ENCODE measurements at places on chromosomes 16 and 17. TPM values are rescaled to one million over a fixed set of nuclear protein-coding genes. Genes with fewer than 3 reads are reported as not detected.

Gene SOX8
- total RNA-seq: not detected

Gene KRT15
- 0.15 TPM for total RNA-seq

Gene FA2H
- total RNA-seq: not detected

Gene SP6
- 0.08 TPM for total RNA-seq

Gene FOXJ1
- 0.08 TPM for total RNA-seq

Gene ENKD1
- total RNA-seq: 10.6 TPM

Gene PPM1E
- total RNA-seq: 0.83 TPM

Gene DPEP3
- total RNA-seq: not detected

Gene ANKRD40CL
- not detected for total RNA-seq

DNA sequence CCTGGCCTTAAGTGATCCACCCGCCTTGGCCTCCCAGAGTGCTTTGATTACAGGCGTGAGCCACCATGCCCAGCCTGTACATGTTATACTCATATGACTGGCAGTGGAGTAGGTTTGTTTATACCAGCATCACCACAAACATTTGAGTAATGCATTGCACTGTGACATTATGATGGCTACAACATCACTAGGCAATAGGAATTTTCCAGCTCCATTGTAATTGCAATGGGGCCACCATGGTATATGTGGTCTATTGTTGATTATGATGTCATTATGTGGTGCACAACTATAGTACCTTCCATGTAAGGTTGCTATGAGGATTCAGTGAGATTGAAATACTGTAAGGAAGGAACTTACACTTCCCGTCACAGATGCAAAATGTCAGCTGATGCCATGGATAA is 168.9 kb downstream of the COPRS start:
- peak; percentile 12 for DNase-seq

DNA sequence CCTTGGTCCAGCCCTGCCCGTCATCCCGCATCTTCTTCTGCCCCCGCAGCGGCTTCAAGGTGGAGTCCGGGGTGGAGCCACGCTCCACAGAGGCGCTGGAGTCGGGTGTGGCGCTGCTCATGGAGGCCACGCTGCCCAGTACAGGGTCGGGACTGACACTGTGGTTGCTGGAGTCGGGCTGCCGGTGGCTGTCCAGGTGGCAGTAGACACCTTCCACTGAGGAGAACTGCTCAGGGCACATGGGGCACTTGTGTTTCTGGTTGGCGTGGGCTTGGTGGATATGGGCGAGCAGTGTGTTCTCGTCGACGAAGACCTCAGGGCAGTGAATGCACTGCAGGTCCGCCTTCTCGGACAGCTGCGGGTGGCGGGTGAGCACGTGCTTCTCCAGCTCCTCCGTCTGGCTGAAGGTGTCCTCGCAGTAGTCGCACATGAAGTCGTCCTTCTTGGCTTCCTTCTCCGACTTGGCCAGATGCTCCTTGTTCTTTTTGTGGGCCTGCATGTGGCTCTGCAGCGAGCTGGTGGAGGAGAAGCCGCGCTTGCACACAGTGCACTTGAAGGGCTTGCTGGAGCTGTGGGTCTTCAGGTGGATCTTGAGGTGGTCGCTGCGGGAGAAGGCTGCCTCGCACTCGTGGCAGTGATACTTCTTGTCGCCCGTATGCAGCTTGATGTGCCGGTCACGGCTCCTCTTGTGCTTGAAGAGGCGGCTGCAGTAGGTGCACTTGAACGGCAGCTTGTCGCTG is 217.8 kb downstream of the ZNF423 start:
- DNase-seq: no peak

DNA sequence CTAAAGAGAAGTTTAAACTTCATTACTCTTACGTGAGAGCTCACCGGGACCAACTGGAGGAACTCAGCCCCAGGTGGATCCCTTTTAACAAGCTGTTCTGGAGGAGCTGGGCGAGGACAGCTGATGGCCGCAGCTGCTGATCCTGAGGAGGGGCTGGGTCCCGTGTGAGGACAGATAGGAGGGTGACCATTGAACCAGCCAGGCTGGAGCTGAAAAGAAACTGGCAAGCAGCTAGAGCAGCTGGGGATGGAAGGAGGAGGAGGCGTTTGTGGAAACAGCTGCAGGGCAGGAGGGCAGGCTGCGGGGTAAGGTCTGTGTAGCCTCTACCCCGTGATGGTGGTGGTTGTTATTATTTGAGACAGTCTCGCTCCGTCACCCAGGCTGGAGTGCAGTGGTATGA is 119.5 kb downstream of the AATF start:
- no peak for DNase-seq

- no peak for DNase-seq
Observed at GRCh38 chr16:17768257-17768656, 297.5 kb upstream of the XYLT1 start.

DNA sequence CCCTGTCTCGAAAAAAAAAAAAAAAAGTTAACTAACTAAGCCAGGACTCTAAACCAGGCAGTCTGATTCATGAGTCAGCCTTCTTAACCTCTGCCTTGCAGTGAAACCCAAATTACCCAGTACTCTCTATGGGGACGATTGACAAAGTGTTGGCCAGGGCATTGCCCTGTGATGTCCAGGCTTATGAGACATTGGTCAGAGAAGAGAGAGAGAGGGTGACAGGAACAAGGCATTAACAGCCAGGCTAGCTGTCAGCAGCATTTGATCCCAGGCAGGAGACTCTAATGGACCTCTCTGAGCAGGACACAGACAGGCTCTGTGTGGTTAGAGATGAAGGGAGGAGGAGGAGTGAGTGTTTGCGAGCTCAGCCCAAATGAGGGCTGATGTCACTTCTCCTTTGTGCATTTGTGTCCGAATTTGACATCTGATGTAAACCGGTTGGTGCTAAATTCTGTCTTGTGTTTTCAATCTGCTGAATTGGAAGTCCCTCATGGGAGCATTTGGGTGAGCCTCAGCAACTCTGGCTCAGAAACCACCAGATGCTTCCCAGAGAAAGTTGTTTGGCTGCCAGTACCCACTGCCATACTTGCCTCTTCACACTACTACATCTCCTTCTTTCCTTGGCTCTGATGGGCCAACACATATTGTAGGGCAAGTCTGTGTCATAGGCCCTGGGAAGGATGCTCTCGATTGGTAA is 4.3 kb upstream of the MYL4 start:
- DNase-seq: no peak

DNA sequence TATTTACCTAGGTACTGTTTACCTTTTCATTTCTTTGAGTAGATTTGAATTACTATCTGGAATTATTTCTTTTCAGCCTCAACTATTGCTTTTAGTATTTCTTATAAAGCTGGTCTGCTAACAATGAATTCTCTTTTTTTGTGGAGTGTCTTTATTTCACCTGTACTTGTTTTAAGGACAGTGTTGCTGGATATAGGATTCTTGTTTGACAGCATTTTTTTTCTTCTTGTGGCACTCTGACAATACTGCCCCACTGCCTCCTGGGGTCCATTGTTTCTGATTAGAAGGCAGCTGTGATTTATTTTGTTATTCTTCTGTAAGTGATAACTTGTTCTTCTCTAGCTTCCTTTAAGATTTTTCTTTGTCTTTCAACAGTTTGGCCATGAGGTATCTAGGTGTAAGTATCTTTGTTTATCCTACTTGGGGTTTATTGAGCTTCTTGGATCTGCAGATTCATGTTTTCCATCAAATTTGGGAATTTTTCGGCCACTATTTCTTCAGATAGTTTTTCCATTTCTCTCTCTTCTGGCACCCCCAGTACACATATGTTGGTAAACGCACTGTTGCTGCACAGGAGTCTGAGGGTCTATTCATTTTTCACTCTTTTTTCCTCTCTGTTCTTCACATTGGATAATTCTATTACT is 130.4 kb downstream of the AATF start:
- no peak for DNase-seq

- no peak for DNase-seq
Observed at GRCh38 chr16:50444526-50444925, 75.7 kb upstream of the BRD7 start.

GRCh38 chr17:896953-897661 is 82.5 kb downstream of the NXN start:
- no peak for DNase-seq

DNA sequence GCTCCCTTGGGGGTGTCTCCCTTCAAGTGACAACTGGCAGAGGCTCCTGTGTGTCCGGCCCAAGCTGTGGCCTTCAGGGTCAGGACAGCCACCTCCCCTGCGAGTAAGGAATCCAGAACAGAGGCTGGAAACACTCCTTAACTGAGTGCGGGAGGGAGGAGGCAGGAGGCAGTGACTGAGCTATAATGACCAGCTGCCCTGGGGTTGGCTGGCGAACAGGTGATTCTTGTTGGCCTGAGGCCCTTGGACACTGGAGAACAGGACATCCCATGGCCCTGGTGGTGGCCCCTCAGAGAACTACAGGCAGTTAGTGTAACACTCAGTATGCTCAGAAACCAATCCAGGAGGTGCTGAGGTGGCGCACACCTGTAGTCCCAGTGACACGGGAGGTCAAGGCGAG is 9.4 kb upstream of the SNAI3 start:
- DNase-seq: no peak

- DNase-seq: no peak
Observed at GRCh38 chr17:39205112-39205526, 5.0 kb downstream of the RPL19 start.

DNA sequence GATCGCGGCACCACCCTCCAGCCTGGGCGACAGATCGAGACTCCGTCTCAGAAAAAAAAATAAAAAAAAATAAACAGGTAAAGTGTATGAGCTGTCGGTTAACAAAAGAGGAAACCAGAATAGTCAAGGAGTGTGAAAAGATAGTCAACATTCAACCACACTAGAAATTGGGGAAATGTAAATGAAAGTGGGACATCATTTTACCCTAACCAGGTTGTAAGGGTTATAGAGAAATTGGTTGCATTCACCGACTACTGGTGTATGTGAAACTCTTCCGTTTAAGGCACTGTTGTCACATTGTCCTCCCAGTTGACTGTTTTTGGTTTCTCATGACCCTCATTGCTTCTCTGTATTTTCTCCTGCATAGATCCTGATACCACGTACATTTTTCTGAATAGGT is 62.8 kb downstream of the RABEP1 start:
- no peak for DNase-seq

- no peak for DNase-seq
Observed at GRCh38 chr17:59465949-59466307, 99.5 kb upstream of the DHX40 start.

DNA sequence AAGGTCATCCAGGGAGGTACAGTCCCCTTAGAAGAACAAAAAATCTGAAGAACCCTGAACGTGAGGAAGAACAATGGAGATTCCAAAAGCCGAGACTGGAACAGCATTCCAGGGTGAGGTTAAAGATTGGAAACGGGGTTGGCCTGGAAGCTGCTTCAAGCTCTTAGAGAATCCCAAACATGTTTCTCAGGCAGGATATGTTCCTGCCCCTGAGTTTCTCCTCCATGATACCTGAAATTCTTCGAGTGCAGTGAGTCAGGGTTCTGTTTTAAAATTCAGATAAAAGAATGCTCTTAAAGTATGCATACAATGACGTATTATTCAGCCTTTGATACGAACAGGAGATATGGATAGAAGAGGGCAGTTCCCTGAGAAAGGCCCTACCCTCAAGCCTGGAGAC is 293.1 kb downstream of the HS3ST3B1 start:
- DNase-seq: no peak

DNA sequence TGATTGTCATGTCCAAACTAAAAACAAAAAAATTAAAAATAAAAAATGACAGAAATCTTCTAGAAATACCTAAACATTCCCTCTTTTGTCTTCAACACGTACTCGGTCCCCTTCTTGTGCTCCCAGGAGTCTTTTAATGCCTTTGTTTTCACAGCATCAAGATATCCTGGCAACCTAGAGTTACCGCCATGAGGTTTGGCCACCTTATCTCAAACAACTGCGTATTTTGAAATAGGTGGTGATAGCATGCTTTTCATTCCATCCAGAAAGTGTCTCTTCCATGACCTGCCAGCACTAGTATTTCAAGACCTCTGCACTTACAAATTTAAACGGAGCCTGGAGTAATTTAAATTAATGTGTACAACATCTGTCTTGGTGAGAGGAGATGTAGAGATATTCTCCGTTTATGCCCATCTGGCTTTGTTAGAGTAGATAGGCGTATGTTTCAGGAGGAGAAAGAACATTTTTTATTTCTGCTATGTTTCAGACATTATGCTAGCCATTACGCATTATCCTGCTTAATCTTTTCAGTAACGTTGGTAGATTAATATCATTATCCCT is 42.0 kb downstream of the RBFOX1 start:
- no peak for DNase-seq

DNA sequence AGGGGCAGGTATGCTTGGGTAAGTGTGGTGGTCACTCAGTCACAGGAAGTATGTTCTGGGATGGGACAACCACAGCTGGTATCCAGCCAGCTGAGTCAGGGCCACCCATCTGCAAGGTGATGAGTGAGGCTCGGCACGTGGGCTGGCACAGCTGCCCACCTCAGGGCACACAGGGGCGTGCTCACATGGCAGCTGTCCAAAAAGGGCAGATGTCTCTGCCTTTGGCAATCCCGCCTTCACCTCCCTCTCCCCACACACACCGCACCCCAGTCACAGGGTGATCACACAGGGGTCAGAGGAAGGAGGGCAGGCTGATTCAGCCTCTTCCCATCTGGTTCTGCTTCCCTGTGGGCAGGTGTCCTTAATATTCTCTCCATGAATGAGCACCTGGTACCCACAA is 85.9 kb upstream of the TOB1 start:
- DNase-seq: peak; percentile 64
